Stimulated activated CD8-positive, alpha-beta memory T cell treated with anti-CD3 and anti-CD28 coated beads, Interleukin-7, amount 100 ng/mL, for 24 hours (primary cell): ENCODE measurements at places on chromosomes 7 and 10.

DNA sequence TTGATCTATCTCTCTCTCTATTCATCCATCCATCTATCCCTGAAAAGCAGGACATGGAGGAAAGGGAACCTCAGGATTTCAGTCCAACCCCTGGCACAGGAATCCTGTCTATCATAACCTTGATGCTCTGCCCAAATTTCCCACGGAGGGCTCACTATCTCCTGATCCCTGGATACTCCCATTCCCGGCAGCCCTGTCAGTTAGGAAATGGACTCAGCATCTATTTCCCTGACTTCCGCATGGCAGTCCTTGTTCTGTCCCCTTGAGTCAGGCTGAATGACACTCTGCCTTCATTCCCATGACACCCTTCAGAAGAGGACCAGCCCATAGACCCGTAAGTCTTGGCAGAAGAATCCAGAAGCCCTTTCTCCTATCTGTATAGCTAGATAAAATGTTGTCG is 77.7 kb downstream of the VWA2 start:
- no peak for DNase-seq

DNA sequence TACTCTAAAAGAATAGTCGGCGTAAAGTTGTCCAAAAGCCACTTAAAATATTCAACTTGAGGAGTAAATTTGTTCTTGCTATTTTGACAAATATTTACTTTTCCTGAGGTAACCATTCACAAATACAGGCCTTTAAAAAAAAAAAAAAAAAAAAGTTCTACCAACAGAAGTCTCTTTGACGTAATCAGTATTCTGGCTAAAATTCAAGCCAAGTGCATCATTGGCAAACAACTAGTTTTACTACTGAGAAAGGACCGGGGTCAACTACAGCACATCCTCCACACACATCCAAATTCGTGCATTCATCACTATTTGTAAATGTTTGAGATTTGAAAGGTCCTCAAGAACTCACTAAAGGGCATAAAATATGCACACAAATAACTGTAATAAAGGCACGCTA is 2.0 kb downstream of the OAT start:
- DNase-seq: no peak

DNA sequence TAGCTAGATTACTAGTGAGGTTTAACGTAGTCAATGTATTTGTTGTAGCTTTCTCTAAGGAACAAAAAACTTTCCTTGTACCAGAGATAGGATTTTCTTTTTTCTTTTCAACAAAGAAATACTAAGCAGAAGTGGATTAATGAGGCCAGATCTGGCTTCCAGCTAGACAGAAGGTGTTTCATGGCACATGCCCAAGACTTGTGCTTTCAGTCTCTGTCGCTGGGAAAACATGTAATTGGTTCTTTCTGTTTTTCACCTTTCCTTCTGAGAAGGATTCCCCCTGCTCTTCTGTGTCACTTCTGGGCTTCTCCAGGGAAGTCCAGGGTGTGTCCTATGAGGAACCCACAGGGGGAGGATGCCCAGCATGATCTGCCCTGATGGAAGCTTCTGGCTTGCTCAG is 492.2 kb downstream of the CCSER2 start:
- no peak for DNase-seq

- no peak for DNase-seq
Measured at GRCh38 chr10:103784723-103785418, 70.5 kb downstream of the SH3PXD2A start.
